ENCODE measurements at places on chromosomes 6 and 20.
A peak's percentile ranks its signal among the peaks of the same experiment; 100 is the strongest.

- DNase-seq, result no peak
Observed at GRCh38 chr20:36720510-36720909, 25.4 kb downstream of the NDRG3 start.

DNA sequence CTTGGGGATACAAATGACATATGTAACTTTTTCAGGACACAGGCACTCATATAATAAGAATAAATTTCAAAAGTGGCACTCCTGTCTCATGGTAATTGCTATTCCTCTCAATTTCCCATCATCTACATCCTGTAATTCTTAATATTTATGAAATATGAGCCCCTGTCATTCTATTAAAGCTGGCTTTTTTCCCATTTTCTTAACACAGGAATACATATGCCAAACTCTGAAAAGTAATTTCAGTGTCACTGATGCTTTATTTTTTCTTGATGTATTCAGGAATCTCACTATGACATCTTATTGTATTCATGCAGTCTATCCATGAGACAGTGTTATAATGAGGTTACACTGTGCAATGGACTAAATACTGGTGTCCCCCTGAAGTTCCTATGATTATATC is 24.3 kb upstream of the FKBP1C start:
- no peak for DNase-seq

- no peak for DNase-seq
Observed at GRCh38 chr6:153312634-153313033, 181.6 kb upstream of the RGS17 start.

DNA sequence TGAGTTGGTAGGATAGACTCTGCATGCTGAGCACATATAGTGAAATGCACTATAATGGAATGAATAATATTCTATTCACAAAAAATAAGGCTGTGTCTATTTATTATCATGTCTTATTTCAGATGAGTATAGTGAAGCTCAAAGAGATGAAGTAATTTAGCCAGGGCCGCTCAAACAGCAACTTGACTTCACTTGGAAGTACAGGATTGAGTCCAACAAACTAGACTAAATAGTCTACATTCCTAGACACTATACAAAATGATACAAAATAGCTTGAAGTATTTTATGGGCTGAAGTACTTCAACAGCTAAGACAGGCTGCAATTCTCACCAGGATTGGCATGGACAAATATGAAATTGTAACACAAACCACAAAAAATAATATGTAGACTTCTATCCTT is 144.5 kb upstream of the DST start:
- no peak for DNase-seq

GRCh38 chr6:17115251-17116116 is 13.6 kb downstream of the STMND1 start:
- no peak for DNase-seq

DNA sequence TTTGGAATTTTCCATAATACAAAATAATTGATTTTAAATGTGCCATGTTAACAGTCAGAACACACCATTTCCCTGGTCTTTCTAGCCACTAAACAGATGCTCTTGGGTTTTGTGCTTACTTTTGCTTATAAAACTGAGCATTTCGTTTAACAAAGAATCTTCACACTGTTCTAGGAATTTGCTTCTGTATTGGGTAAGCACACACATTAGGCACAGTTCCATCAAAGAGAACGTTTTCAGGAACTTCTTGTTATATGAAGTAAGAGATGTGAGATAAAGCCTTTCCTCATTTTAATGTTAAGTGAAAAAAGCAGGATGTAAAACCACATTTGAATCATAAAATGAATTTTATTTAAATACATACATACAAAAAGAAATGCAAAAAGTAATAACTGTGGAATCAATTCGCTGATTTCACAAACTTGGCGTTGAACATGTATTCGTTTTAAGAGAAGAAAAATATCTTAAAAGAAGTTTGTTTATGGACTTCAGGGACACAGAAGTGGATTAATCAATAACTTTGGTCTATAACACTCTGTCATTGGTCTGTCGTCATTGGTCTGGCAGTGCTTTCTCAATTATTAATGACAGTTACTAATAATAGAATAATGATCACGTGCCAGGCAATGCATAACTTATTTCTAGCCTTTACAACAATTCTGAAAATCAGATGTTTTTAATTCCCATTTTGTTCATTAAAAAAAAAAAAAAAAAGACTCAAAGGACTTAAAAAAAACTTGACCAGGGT is 199.9 kb upstream of the PRDM1 start:
- no peak for DNase-seq

- no peak for DNase-seq
Observed at GRCh38 chr20:63096681-63097335, 90.0 kb upstream of the BHLHE23 start.

GRCh38 chr20:61765871-61766654 is 299.6 kb downstream of the TAF4 start:
- DNase-seq, result no peak

DNA sequence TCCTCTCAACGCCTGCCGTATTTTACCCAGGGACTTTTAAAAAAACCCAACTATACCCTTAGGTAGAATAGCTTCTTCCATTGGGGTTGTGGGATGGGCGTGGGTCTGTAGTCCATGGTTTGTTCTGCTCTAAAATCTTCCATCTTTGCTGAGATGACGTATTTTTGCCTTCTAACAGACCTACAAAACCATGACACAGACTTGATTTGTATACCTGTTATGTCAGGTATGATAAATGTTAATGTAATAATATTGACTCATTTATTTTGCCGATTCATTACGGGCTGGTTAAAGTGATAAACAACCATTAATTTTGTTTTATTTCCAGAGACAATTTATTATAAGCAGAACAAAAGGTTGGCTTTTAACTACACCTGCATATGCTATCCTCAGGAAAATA is 48.7 kb downstream of the UST start:
- no peak for DNase-seq

DNA sequence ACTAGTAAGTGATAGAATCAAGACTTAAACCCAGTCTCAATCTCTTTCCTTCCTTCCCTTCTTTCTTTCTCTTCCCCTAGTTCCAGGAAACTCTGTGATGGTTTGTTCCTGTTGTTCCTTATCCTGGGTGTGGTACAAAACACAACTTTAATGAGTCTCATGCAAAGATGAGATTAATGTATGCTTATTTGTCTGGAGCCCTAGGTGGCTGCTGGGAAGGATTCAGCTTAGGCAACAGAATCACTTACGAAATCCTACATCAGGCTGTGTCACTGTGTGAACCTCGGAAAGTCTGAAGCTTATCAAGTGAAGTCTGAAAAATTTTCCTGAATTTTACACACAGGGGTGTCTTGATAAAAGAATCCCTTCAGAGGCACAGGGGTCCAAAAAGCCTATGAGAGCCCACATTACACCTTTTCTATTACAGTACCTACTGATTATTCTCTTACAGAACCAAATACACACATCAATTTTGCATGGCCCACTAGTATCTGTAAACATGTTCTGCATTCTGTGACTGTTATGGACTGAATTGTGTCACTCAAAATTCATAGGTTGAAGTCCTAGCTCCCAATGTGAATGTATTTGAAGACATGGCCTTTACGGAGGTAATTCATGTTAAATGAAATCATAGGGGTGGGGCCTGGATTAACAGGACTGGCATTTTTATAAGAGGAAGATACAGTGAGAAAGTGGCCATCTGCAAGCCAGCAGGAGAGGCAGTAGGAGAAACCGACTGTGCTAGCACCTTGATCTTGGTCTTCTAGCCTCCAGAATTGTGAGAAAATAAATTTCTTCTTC is 144.7 kb downstream of the MYB start:
- DNase-seq, result no peak

DNA sequence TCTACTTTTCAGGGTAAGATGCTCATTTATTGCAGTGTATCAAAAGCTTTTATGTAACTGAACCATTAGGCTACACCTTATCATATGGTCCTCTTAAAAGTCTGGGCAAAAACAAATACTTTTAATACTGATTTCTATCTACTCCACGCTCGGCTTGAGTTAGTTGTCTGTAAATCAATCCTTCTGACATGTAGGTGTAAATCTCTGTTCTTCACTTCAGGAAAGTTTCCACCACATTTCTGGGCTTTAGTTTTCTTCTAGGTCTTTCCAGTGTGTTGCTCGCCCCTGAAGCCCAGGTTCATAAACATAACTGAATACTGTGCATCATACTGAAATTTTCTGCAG is 89.2 kb upstream of the RNF217 start:
- DNase-seq, result no peak

- DNase-seq, result no peak
Observed at GRCh38 chr6:43128926-43129325, 42.1 kb upstream of the SRF start.

- no peak for DNase-seq
Observed at GRCh38 chr6:139713900-139714506, 339.6 kb upstream of the CITED2 start.

DNA sequence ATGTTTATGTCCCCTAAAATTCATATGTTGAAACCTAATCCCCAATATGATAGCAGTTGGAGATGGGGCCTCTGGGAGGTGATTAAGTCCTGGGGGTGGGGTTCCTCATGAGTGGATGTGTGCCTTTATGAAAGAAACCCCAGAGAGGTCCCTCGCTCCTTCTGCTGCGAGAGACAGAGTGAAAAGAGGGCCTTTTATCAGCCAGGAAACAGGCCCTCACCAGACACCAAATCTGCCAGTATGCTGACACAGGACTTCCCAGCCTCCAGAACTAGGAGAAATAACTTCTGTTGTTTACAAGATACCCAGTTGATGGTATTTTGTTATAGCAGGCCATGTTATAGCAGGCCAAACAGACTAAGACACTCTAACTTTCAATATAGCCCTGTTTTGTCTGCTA is 100.9 kb upstream of the NFATC2 start:
- DNase-seq, result no peak

DNA sequence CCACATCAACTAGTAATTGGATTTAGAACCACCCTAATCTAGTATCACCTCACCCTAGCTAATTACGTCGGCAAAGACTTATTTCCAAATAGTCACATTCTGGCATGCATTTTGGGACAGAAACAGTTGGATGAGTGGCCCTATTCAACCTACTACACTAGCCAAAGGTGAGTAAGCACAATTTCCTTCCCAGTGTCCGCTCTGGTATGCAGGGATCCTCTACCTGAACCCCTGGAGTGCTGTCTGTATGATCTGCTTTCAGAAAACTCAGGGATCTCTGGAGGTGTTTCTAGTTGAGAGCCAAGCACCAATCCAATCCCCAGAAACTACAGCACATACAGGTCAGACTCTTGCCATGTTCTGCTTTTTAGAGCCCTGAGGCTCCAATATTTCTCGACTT is 717.4 kb upstream of the MANEA start:
- no peak for DNase-seq

DNA sequence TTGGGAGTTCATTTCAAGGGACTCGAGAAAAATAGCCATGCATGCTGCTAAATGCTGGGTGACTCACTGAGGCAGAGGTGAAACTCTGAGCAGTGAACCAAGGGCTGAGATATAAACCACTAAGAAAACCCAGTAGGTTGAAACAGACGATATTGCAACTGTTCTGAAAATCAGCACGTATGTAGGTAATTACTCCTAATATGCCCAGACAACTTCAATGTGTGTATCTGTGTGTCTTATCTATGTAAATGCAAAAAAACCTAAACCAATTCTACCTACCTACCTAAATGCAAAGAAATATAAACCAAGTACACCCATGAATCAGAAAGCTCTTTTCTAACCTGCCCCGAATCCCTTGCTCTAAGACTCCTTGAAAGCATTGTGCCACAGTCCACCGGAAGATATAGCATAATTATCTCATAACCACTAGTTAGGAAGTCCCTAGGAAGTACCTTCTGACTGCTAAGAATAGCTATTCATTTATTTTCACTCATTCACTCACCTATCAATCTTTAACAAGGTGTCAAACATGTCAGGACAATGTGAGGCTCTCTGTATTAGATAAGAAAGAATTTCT is 458.7 kb upstream of the RUNX2 start:
- no peak for DNase-seq

DNA sequence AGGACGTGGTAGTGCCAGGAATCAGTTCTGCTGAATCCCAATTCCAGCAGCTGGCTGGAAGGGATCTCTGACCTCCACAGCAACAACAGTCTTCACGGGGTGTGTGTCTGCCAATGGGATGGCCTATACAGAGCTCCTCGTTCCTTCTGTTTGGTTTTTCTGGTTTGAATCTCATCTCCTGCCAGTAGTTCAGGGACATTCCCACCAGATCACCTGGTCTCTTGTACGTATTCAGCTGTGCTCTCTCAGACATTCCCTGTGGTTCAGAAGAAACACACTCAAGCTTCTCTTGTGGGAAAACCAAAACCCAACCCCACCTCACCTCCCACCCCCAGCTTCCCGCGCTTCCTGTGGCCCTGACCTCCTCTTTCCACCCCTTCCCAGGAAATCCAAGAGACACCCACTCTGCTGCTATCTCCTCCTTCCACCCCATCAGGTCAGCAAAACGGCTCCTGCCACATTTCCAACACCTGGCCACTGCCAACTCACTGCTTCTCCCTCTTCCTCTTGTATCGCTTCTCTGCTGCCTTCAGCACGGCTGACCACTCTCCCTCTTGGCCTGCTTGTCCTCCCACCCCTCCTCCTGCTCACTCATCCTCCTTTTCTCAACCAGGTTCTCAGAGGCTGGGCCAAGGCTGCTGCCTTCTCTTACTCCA is 63.3 kb upstream of the PTGIS start:
- DNase-seq, result no peak

DNA sequence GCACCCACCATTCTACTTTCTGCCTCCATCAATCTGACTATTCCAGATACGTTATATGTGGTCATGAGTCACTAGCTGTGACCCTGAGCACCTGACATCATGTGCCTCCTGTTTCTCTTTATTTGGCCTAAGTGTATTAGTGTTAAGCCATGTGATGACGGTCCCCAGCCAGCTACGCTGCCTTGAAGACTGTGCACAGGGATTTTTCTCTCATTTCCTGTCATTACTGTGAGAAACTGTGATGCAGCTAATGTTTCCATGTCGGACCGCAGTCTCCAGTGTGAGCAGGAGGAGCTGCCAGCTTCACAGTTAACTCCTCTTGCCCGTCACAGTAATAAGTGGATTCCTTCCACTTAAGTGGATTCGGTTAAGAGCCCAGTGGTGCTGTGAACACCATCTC is 9.9 kb upstream of the SPATS1 start:
- no peak for DNase-seq

GRCh38 chr6:135576055-135576454 is 78.5 kb upstream of the AHI1 start:
- no peak for DNase-seq

- DNase-seq, result peak; percentile 13
Observed at GRCh38 chr6:43774776-43775534, 4.9 kb downstream of the VEGFA start.

GRCh38 chr6:118134206-118134605 is 227.1 kb downstream of the SLC35F1 start:
- no peak for DNase-seq

DNA sequence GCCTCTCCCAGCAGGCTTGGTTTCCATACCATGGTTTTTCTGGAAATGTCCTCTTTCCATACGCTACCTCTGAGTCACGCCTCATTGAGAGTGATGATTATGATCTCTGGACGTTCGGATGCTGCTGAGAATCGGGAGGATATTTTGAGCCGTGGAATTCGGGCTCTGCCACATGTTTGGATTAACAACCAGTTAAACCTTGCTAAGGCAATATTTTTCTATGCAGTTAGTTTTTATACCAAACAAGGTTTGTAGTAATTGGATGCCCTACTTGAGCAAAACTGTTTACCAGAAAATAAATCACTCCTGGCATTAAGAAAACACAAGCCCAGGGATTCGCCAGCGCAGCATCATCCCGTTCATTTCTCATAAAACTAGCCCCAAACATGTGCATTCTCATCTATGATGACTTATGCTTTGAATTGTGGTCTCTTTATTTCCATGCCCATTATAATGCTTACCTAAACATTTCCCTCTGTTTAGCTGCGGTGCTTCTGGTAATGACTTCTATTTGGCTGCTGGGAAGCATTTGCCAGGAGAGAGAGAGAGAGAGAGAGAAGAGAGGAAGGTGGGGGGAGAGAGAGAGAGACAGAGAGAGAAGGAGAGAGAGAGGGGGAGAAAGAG is 198.9 kb downstream of the CLIC5 start:
- DNase-seq, result no peak
